ENCODE measurements at places on chromosomes 1 and 21.

DNA sequence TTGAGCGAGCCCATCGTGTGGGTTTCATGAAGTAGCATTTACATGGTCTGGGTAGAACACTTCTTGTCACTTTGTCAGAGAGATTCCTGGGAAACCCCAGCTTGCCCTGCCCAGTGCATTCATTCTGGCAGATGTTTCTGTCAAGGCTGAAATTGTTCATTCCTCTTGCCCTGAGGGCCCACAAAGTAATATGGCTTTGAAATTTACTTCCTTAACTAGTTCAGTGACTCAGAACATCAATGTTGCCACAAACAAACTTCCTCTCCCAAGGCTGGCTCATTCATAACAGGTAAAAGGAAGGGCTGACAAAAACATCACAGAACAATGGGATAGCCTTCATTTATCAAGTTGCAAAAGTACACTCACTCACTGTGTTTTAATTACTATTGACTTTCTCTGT, 5.0 kb upstream of the KIAA0040 start:
- H3K36me3 ChIP-seq: no peaks in the 10 kb centered on the region
- DNase-seq: peak; percentile 67
- peak overlapping the region; percentile 63 for H3K27ac ChIP-seq
- H3K27me3 ChIP-seq: no peaks in the 10 kb centered on the region

- no peak for DNase-seq
- no peak overlapping the region for H3K4me3 ChIP-seq
- H3K36me3 ChIP-seq: peaks cover 81% of the 10 kb centered on the region
- H3K27me3 ChIP-seq: no peaks in the 10 kb centered on the region
- no peaks in the 10 kb centered on the region for H3K4me1 ChIP-seq
Observed at GRCh38 chr1:197126691-197127090, 19.8 kb downstream of the ASPM start.

GRCh38 chr1:17579951-17580939, 40.7 kb downstream of the ARHGEF10L start:
- no peaks in the 10 kb centered on the region for H3K36me3 ChIP-seq
- no peak for DNase-seq
- H3K27me3 ChIP-seq: no peaks in the 10 kb centered on the region
- no peak overlapping the region for H3K4me3 ChIP-seq
- H3K27ac ChIP-seq: no peak overlapping the region

DNA sequence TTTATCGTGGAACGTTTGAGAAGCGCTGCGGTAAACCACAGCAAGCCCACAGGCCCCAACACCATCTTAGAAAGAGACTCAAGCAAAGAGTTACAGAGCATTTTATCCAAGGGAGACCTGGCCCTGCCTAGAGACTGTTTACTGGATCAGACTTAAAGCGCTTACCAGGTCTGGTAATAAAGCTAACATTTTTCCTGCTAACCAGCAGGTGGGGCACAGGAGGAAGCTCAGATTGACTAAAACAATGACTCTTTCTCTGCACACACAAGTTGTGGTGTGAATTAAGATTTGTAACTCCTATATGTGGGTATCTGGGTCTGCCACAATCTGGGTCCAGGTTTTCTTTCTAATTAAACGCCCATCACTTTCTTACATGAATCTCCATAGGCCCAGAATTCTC, 136.5 kb upstream of the ETS2 start:
- peak; percentile 69 for DNase-seq
- no peak overlapping the region for H3K4me3 ChIP-seq
- no peaks in the 10 kb centered on the region for H3K36me3 ChIP-seq
- H3K27me3 ChIP-seq: no peaks in the 10 kb centered on the region

- no peak overlapping the region for H3K4me3 ChIP-seq
- no peak for DNase-seq
- no peaks in the 10 kb centered on the region for H3K36me3 ChIP-seq
- peaks cover 32% of the 10 kb centered on the region for H3K4me1 ChIP-seq
Observed at GRCh38 chr1:244053831-244054230, 2.7 kb downstream of the ZBTB18 start.

DNA sequence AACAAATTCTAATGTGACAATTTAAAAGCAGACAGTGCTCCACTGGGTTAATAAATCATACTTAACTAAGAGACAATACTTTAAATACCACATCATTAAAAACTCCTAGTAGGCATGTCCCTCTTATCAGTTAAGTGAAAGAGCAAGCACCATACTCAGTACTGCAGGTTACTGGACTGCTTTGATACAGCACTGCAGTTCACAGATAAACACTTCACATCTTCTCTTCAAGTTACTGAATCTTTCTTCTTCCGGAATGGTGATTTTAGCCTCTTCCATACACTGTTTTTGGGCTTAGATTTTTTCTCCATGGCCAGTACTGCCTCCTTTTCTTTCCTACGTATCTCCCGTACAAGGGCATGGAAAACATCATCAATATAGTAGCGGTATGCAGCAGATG, 11.0 kb downstream of the RIT1 start:
- DNase-seq: no peak
- H3K27ac ChIP-seq: no peak overlapping the region
- no peak overlapping the region for H3K4me3 ChIP-seq
- peaks cover 51% of the 10 kb centered on the region for H3K36me3 ChIP-seq
- H3K4me1 ChIP-seq: no peaks in the 10 kb centered on the region
- no peaks in the 10 kb centered on the region for H3K27me3 ChIP-seq

DNA sequence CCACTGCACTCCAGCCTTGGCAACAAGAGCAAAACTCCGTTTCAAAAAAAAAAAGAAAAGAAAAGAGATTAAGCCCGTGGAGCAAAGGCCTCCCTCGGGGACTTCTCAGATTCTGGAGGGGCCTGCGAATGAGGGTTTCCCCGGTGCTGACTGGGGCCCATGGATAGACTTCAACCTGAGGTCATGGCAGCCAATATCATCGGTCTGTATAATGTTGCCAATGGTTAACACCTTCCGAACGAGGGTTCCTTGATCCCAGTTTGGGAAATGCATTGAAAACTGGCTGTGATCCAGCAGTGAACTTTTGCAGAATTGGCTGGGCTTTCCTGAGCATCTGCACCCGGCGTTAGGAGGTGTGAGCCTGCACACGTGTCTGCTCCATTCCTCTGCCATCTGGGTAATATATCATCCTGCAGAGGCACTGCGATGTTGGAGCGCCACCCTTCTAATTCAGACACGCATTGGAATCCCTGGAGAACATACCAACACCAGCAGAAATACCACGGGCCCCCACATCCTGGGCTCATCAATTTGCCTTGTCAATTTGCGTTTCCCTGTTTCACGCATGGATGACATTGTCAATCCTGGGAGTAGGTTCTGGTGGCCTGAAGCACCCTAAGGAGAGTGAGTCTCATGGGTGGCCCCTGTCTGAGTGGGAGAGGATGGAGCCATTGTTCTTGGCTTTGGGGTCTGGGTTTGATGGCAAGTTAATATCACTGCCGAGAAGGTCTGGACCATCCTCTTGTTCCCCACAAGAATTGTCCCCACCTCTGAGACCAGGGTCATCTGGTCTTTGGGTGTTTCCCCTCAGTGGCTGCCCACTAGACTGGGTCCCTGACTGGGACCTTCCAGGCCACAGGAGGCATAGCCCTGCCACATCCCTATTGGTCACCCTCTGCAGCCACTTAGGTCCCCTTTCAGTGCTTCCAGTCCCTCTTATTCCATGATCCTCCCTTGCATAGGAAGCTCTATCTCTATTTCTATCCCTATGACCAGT, 441.0 kb downstream of the PTPRU start:
- no peaks in the 10 kb centered on the region for H3K4me1 ChIP-seq
- no peak overlapping the region for H3K27ac ChIP-seq
- H3K36me3 ChIP-seq: no peaks in the 10 kb centered on the region
- no peak overlapping the region for H3K4me3 ChIP-seq
- H3K27me3 ChIP-seq: no peaks in the 10 kb centered on the region

GRCh38 chr1:27940297-27940696, 5.5 kb downstream of the SMPDL3B start:
- H3K27me3 ChIP-seq: no peaks in the 10 kb centered on the region
- H3K27ac ChIP-seq: no peak overlapping the region
- no peaks in the 10 kb centered on the region for H3K36me3 ChIP-seq
- H3K4me3 ChIP-seq: no peak overlapping the region

DNA sequence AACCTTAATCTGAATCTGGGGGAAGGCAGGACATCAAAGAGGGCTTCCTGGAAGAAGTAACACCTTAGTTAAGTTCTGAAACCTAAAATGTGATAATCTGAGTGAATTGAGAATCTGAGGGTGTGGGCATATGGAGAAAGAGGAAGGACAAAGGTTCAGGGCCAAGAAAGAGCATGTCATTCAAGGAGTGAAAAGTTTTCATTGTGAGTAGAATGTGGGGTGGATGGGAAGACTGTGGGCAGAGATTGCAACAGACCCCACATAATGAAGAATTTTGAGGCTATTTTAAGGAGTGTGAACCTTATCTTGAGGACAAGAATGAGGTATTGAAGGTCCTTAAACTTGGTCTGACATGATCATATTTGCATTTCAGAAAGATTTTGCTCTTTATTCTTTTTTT, 227.2 kb downstream of the PTGER3 start:
- no peak overlapping the region for H3K27ac ChIP-seq
- DNase-seq: no peak
- H3K36me3 ChIP-seq: no peaks in the 10 kb centered on the region

- no peak overlapping the region for H3K27ac ChIP-seq
- H3K4me1 ChIP-seq: no peaks in the 10 kb centered on the region
- H3K27me3 ChIP-seq: no peaks in the 10 kb centered on the region
- H3K36me3 ChIP-seq: no peaks in the 10 kb centered on the region
- H3K4me3 ChIP-seq: no peak overlapping the region
Observed at GRCh38 chr21:35984654-35985361, 75.5 kb downstream of the SETD4 start.

DNA sequence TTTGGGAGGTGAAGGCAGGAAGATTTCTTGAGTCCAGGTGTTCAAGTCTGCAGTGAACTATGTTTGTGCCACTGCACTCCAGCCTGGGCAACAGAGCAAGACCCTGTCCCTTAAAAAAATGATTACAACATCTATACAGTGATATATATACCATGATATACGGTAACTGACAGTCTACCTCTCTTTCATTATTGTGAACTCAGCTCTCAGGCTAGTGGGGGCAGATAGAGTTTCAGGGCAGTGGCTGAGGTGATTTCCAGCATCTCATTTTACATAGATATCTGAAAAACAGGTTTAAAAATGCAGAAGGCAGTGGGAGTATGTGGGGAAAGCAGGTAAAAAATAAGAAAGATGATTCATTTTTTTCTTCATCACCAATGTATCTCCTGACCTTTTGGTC, 8.1 kb upstream of the NTNG1 start:
- H3K27ac ChIP-seq: no peak overlapping the region
- H3K36me3 ChIP-seq: no peaks in the 10 kb centered on the region
- peaks cover 14% of the 10 kb centered on the region for H3K4me1 ChIP-seq
- no peak overlapping the region for H3K4me3 ChIP-seq

DNA sequence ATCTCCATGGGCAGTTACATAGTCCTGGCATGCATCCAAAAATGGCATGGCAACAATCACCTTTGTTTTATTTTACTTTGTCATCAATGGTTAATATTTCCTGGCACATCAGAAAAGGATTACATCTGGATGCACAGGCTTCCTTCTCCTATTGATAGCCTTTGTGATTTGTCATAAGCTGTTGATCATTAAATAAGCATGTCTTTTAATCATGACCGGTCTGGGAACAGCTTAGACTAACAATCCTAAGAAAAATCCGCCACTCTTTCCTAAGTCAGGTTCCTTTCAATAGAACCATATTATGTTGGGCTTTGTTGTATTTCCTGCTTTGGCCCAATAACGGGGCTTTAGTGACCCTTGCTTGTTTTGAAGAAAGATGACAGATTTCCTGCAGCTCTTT, 330.6 kb downstream of the DUSP10 start:
- no peaks in the 10 kb centered on the region for H3K36me3 ChIP-seq
- H3K27ac ChIP-seq: no peak overlapping the region
- no peak for DNase-seq
- H3K27me3 ChIP-seq: no peaks in the 10 kb centered on the region

GRCh38 chr1:157004806-157005205, 40.7 kb downstream of the ARHGEF11 start:
- H3K27ac ChIP-seq: no peak overlapping the region
- H3K36me3 ChIP-seq: no peaks in the 10 kb centered on the region
- no peak for DNase-seq
- H3K4me3 ChIP-seq: no peak overlapping the region
- no peaks in the 10 kb centered on the region for H3K27me3 ChIP-seq
- no peaks in the 10 kb centered on the region for H3K4me1 ChIP-seq

DNA sequence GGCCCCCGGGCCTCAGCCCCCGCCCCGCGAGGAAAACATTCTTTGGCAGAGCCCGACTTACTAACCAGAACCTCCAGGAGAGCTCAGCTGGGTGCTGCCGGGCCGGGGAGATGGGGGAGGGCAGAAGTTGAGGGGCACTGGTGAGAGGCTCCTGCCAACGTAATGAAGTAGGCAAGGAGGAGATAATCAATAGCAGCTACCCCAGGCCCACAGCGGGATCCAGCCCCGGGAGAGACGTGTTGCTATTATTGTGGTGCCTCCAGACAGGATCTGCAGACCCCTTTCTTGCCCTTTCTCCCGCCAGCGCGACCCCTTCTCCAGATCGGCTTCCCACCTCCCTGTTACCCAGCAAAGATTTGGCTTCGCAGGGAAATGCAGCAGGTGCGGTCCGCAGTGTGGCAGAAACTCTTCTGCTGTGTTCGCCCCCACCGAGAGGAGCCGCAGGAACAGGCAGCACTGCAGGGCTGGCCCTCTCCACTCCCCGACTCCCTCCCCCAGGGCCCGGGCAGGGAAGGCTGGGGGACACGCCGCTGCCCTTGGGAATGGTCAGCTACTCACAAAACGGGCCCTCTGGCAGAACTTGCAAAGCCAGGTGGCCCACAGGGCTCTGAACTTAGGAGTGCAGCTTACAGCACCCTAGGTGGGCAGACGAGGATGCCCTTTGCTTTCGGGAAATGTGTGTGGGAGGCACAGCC, 1.5 kb upstream of the KCNA2 start:
- H3K36me3 ChIP-seq: no peaks in the 10 kb centered on the region
- no peak overlapping the region for H3K27ac ChIP-seq
- H3K4me1 ChIP-seq: peaks cover 5% of the 10 kb centered on the region
- H3K27me3 ChIP-seq: no peaks in the 10 kb centered on the region

DNA sequence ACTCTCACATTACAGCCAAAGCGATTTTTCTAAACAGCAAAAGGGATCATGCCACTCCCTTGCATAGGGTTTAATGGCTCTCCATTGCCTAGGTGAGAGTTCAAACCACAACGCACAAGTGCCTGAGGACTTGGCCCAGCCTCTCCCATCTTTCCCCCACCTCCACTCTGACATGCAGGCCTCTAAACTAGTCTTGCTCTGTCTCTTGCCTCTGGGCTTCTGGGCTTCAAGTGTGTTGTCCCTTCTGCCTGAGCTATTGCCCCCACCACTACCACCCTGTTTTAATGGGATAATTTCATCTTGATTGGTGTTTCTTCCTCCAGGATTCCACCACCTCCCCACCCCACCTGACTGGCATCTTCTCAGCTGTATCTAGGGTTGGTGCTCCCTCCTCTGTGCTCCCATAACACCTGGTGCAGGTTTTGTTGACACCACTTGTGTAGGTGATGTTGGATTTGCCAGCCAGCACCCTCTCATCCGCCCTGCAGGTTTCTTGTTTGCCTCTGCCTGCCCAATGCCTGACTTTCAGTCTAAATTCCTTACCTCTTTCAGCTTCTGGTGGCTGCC, 2.7 kb upstream of the ZBTB21 start:
- no peaks in the 10 kb centered on the region for H3K27me3 ChIP-seq
- no peak overlapping the region for H3K4me3 ChIP-seq
- H3K4me1 ChIP-seq: peaks cover 26% of the 10 kb centered on the region
- no peak for DNase-seq
- H3K36me3 ChIP-seq: no peaks in the 10 kb centered on the region

Measured in Karpas-422 (cell line).